ENCODE measurements at places on chromosomes 1 and 21. TPM values are rescaled to one million over a fixed set of nuclear protein-coding genes. Genes with fewer than 3 reads are reported as not detected.

RLF gene
- 6.7 TPM for polyA plus RNA-seq

SPATC1L gene
- polyA plus RNA-seq, result 69.2 TPM

B3GALT5 gene
- polyA plus RNA-seq, result 0.40 TPM

LCE1D gene
- polyA plus RNA-seq, result not detected

NUF2 gene
- polyA plus RNA-seq, result 7.6 TPM

PEF1 gene
- 89.3 TPM for polyA plus RNA-seq

SLC45A1 gene
- polyA plus RNA-seq, result 0.34 TPM
